NCI-H1092 (cell line): ENCODE measurements at places on chromosomes 1 and 21.

- DNase-seq: no peak
These were observed 192.1 kb downstream of the SETD4 start for GRCh38 chr21:35868005-35868868.

DNA sequence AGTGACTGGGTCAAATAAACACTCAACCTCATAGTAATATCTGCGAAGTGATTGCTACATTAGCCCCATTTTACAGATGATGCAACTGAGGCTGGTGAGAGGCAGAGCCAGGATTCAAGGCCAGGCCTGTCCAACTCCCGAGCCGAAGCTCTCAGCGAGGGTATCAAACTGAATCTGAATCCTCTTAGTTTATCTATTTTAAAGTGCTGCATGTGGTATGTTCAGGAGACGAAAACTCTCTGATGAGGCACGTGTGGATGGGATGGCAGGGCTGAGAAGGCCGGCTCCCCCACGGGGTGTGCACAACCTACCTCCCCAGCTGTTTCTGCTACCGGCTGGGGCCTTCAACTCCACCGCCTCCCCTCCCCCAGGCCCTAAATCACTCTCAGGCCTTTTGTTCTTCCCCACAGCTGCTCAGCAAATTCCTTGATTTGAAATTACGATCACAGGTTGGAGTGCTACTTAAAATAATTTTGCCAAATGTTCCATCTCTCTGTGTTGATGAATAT, 171.8 kb downstream of the TOMM20 start:
- no peak for DNase-seq

- DNase-seq: peak; percentile 85
These were observed 110.1 kb downstream of the VPS13D start for GRCh38 chr1:12339811-12340543.

DNA sequence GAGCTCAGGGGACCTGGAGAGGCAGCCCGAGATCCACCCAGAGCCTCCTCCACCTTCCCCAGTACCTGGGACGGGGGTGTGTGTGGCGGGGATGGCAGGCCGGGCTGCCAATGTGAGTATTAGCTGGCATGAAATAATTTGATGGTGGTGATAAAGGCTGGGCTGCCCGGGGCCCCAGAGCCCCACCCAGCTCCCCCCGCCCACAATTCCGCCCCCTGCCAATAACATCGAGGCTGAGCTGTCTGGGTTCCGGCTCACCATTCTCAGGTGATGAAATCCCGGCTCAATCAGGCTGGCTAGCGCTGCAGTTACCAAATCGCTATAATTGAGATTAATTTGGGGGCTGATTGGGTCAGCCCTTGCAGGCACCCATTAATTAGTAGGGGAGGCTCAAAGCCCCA, 103.8 kb upstream of the CASZ1 start:
- no peak for DNase-seq
